Stimulated activated CD8-positive, alpha-beta memory T cell treated with anti-CD3 and anti-CD28 coated beads, Interleukin-4, amount 100 ng/mL, for 1 hour (primary cell): ENCODE measurements at places on chromosomes 5 and 9.

GRCh38 chr5:15092801-15093200 is 221.2 kb upstream of the ANKH start:
- DNase-seq = no peak

- DNase-seq = no peak
These were observed 979.0 kb downstream of the EFNA5 start for GRCh38 chr5:106691701-106692100.

- DNase-seq = no peak
These were observed 202.2 kb downstream of the GABBR2 start for GRCh38 chr9:98506422-98507054.

DNA sequence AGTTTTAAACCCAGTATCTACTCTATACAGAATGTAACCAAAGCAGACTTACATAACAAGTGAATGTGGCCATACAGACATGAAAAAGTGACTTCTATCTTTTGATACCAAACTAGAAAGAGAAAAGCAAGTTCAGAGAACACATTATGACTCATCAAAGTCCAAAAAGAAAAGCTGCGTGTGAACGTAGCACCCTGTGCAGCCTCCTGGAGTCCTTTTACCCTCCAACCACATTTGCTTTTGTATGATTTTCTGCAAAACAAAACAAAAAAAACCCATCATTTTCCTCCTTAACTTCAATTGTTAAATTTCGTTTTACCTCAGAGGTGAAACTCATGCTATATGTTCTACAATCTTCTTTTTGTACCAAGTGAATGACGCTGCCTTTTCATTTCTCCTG is 2.8 kb upstream of the SMARCA2 start:
- no peak for DNase-seq

DNA sequence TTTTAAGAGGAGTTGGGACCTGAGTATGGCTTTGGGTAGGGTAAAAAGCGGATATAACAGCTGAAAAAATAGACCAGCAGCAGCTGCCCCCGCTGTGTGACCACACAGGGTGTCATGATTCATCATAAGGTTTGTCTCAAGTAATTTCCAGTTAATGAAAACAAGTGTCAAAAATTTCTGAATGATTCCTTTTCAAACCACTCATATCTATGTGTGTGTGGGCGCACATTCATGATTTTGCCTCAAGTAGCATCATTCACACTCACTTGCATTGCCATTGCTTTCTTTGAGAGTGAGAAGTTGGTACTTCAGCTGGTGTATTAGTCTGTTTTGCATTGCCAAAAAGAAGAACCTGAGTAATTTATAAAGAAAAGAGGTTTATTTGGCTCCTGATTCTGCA is 12.1 kb upstream of the TNFAIP8 start:
- DNase-seq = no peak

GRCh38 chr5:135213027-135213386 is 179.0 kb upstream of the PITX1 start:
- DNase-seq = no peak

GRCh38 chr5:169048181-169049125 is 252.5 kb downstream of the SLIT3 start:
- no peak for DNase-seq

- DNase-seq = no peak
These were observed 38.8 kb downstream of the NTNG2 start for GRCh38 chr9:132200706-132201105.

- DNase-seq = no peak
These were observed 51.0 kb downstream of the IRF1 start for GRCh38 chr5:132439521-132440089.

GRCh38 chr9:15116130-15116580 is 190.9 kb downstream of the TTC39B start:
- DNase-seq = no peak

- DNase-seq = no peak
These were observed 17.9 kb downstream of the PDZD2 start for GRCh38 chr5:31656806-31657205.

- DNase-seq = no peak
These were observed 179.5 kb upstream of the TARS1 start for GRCh38 chr5:33261305-33261704.

DNA sequence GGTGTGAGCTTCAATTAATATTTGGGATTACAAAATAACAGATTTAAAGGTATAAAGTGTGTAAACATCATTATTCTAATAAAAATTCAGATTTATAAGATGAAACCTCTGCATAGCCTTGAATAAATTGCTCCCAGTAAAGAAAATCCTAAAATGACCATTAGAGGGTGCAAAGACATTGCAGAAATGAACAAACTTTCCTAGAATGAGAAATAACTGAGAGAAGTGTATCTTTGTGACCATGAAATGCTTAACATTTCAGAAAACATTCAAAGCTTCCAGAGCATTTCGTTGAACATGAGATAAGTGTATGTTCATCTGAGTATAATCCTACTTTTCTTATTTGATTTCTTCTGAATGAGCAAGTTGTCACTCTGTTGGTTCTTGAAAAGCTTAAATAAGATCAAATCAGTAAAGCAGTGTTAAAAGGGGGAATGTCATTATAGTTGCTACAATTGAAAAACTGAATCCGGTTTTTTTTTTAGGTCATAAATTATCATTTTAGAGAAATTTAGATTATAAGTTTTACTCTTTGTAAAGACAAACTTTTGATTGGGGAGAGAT is 24.7 kb upstream of the NUDT12 start:
- DNase-seq = no peak

- no peak for DNase-seq
These were observed 112.2 kb upstream of the NUDT12 start for GRCh38 chr5:103674739-103675138.

DNA sequence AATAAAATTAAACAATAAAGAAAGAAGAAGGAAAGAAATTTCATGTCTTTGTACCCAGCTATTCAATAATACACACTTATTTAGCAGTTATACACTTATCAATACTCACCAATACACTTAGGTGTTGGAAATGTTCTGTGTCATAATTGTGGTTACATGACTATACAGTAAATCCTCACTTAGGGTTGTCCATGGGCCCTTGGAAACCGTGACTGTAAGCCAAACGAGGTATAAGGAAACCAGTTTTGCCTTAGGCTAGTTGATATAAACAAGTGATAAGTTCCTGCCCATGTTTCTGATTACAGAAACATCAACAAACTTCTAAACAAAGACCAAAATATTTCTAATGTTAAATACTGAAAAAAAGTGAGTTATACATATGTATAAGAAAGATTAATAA is 10.0 kb upstream of the SLCO4C1 start:
- no peak for DNase-seq

- no peak for DNase-seq
These were observed 30.4 kb downstream of the KCNIP1 start for GRCh38 chr5:170534177-170534576.

GRCh38 chr5:155575861-155576260 is 562.3 kb downstream of the KIF4B start:
- no peak for DNase-seq

- DNase-seq = no peak
These were observed 91.9 kb upstream of the RASEF start for GRCh38 chr9:83154821-83155220.

GRCh38 chr5:168179192-168179593 is 112.3 kb upstream of the WWC1 start:
- no peak for DNase-seq

GRCh38 chr9:80061940-80062339 is 490.2 kb downstream of the TLE4 start:
- DNase-seq = no peak

GRCh38 chr9:28439688-28440087 is 866.4 kb upstream of the C9orf72 start:
- no peak for DNase-seq

- no peak for DNase-seq
These were observed 538.1 kb upstream of the MEF2C start for GRCh38 chr5:89421035-89421434.

GRCh38 chr5:124935065-124935464 is 188.6 kb upstream of the ZNF608 start:
- DNase-seq = no peak

GRCh38 chr9:98150721-98151120 is 31.7 kb upstream of the TRIM14 start:
- no peak for DNase-seq

DNA sequence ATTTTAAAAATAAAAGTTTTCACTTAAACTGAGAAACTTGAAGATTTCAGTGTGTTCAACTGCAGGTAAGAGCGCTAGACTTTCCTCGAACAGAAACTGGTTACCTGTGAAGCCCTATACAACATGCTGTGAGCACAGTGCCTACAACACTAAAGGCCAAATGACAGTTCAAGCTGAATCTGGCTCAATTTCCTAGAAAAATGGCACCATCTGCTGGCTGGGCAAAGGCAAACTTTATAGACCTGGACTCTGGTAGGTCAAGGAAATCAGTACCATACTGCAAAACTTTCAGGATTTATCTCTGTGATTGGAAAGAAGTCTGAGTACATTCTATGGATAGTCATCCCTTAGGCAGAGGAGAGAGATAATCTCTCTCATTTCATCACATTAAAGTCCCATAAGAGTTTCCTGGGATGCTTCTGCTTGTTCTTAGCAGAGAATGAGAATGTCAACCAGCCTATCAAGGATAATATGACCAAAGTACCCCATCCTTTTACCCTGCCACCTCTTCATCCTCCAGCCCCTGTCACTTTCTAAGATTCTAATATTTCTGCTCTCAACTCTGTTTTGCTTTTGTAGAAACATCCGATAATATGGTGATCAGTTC is 31.8 kb upstream of the FOXB2 start:
- DNase-seq = no peak
